ENCODE measurements at places on chromosomes 1 and 21.

DNA sequence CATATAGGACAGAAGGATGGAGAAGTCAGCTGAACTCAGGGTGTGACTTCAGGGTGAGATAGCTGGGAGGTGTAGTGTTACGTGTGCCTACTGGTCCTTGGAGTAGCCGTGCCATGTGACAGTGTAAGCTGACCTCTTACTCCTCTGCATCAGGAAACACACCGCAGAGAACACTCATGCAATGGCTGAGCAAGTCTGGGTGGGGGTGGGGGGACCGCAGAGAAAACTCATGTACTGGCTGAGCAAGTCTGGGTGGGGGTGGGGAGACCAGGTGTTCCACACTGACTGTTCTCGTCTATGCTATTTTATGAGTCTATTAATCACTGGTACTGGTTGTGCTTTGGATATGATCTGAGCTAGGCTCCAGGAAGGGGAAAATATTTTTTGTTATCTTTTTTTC is 233.1 kb downstream of the PAPPA2 start:
- DNase-seq: no peak

GRCh38 chr1:22739648-22740385 is 29.2 kb downstream of the EPHB2 start:
- DNase-seq: no peak

DNA sequence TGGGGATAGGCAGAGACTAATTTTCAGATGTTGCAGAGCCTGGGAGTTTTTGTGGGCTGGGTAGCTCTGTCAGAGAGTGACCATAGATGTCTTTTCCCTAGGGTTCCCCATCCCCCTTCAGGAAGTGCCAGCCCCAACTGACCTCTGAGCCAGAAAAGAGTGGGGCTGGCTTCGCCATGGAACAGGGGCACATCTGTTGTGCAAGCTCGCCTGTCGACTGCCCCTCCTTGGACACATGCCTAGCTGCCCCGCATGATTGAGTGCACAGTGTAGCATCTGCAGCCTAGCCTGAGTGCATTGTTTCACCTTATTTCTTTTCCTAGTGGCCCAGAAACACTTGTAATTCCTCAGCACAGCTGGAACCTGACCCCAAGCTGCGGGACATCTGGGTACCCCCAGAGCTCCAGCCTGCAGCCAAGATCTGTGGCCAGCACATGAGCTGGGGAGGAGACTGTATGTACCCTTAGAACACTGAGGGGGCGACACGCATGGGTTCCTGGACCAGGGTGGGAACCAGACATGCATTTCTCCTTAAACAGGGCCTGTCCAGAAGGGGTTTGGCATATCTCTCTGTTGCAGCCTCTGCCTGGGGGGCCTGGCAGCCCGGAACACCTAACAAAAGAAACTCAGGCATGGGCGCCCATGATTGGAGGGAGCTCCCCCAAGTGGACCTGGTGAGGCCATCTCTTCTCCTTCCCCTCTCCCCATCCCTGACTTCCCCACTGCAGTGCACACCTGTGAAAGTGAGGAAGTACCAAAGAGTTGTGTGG is 55.2 kb downstream of the SYT14 start:
- no peak for DNase-seq

DNA sequence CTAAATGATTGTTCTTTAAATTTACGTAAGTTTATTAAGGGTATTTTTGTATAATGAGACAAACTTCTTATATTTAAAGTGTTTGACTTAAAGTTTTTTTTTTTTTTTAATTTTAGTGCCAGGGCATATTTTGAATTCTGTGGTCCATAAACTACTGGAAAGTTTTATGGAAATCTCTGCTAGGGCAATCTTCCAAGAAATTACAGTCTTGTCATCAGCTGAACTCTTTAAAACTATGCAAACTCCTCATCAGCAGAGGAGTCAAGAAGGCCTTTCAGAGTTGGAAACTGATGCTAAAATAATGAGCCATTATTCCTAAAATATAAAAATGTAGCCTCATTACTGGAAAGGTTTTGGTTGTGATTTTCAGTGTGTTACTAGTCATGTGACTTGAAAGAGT is 1201.9 kb downstream of the BRINP3 start:
- no peak for DNase-seq

GRCh38 chr1:91120421-91120820 is 98.6 kb upstream of the ZNF644 start:
- DNase-seq: peak; percentile 89

DNA sequence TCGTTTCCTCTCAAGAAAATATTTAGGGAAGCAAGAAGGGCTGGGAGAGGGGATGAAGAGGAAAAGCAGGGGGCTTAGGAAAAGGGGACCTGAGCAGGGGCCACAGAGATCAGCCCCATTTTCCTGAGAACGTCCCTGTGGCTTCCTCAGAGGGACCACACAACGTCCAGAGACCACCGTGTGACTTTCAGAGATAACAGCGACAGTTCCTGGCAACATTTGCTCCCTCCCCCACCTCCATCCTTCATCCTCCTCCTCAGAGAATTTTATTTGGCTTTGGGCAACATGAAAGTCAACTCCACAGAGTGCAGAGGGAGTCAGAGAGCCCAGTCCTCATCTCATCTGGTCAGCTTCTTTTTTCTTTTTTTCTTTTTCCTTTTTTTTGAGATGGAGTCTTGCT is 50.9 kb downstream of the RUNX1 start:
- no peak for DNase-seq

GRCh38 chr1:230137337-230137815 is 70.3 kb downstream of the GALNT2 start:
- DNase-seq: no peak

DNA sequence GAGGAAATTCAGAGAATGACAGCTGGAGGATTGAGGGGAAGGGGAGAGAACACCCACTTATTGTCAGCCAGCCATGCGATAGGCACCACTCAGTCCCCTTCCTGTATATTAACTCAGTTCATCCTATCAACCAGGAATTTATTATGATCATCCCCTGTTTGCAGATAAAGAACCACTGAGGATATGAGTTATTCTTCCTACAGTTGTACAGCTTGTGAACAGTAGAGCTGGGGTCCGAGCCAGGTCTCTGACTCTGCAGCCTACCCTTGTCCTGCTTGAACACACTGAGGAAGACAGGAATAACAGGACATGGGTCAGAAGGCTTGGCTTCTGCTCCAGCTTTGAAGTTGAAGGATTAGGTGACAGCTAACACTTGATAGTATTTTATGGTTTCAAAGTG is 42.0 kb upstream of the SCMH1 start:
- DNase-seq: no peak

All from uterus (tissue), 4 donors.